ENCODE measurements at places on chromosomes 3 and 15.

DNA sequence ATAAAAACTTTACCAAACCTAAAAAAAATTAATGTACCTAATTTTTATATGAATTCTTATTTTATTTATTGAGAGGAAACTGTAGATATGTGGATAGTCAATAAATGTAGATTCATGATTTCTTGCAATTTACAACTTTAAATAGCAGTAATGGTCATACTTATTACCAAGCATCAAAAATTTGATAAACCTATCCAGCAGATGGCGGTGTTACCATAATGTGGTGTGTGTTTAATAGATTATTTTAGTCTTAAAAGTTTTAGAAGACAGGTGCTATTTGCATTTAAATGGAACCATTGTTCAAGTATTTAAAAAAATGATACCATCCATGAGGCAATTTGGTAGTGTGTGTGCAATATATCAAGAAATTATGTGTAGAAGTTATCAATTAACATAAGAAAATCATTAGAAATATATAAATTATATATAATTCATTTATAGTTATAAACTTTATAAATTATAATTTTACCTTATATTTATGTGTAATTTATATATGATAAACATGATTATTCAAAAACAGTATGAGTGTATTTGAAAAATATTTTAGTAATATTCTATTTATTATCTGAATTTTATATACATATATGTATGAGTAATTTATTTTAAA is 176.0 kb upstream of the BCHE start:
- peak; percentile 16 for DNase-seq

GRCh38 chr15:86892774-86893449 is 813.2 kb downstream of the AGBL1 start:
- DNase-seq: no peak

DNA sequence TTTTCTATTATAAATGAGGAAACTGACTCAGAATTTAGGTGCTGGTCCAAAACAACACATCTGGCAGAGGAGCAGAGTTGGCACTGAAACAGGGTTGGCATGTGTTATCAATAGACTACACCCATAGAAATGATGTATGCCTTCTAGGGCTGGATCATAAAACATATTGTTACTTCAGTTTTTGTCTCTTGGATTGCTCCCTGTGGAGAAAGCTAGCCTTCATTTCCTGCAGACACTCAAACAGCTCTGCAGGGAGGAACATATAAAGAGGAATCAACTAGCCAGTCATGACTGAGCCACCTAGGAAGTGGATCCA is 507 bp upstream of the MRPL3 start:
- DNase-seq: no peak

- no peak for DNase-seq
Observed at GRCh38 chr15:64856429-64857145, 14.9 kb downstream of the PLEKHO2 start.

- no peak for DNase-seq
Observed at GRCh38 chr3:149723781-149724180, 28.5 kb downstream of the COMMD2 start.

- peak; percentile 23 for DNase-seq
Observed at GRCh38 chr3:142863010-142863817, 25.7 kb downstream of the PCOLCE2 start.

GRCh38 chr15:48324949-48325348 is 6.3 kb upstream of the DUT start:
- DNase-seq: no peak

- DNase-seq: no peak
Observed at GRCh38 chr15:70602281-70602680, 161.1 kb downstream of the UACA start.

- DNase-seq: peak; percentile 62
Observed at GRCh38 chr3:42683875-42684598, 1.3 kb upstream of the KLHL40 start.

- no peak for DNase-seq
Observed at GRCh38 chr3:164459521-164460151, 618.7 kb downstream of the SI start.

DNA sequence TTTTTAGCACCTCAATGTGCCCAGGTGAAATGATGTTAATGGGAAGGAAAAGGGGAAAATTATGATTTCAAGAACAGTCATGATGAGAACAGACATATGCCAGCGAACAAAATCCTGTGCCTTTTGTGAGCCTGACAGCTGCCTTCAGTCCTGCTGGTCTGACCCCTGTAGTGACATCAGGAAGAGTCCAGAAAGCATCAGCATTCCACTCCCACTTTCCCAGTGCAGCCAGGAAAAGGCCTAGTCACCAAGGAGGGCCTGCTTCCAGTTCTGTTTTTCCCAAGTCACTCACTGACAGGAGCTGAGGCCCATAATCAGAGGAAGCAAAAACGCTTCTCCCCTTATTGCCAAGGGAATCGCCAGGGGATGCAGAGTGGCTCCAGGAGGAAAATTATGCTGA is 218.4 kb downstream of the ABHD5 start:
- no peak for DNase-seq

- DNase-seq: no peak
Observed at GRCh38 chr15:81334768-81335435, 11.0 kb upstream of the STARD5 start.

DNA sequence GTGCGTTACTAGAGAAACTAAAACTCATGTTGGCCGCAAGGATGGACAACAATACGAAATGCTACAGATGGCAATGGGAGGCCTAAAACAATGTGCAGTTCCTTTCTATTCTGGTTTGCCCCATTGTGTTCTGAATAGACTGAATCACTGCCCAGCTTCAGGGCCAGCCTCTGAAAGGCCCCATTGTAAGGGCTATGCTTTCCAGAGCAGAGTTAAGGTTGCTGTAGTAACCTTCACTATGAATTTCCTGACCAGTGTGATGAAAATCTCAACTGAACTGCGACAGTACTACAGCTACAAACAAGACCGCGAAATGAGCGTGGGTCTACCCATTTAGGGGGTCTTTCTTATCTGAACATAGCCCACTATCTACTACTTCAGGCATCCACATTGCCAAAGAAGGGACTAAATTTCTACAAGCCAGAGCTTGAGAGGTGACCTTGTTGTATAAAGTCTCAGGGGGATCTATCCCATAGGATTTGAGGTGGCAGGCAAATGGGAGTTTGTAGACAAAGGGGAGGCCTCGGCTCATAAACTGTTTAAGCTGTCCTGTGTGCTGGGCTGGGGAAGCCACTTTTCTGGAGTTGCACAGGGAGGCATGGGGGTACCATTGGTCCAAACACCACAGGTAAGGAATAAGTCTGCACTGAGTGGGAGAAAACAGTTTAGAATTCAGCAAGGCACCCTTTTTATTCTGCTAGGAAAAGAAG is 80.1 kb downstream of the MYO1E start:
- no peak for DNase-seq

- no peak for DNase-seq
Observed at GRCh38 chr3:34073111-34073510, 274.7 kb downstream of the PDCD6IP start.

GRCh38 chr3:39569095-39569494 is 101.6 kb downstream of the MOBP start:
- DNase-seq: no peak

- DNase-seq: no peak
Observed at GRCh38 chr15:29988701-29989100, 94.1 kb upstream of the GOLGA8J start.

DNA sequence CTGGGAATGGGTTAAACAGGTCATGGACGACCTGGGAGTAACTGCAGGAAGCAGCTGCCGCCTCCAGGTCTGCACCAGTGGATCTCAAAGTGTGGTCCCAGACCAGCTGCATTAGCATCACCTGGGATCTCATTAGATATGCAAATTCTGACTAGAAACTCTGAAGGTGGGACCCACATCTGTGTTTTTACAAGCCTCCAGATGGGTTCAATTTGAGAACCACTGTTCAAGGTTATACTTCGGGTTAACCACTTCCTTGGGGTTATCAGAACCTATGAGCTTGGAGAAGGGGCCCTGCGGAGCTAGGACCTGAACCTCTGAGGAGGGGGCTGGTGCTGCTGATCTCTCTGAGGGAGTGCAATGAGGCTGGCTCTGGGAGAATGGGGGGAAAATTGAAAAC is 324.8 kb upstream of the CTDSPL start:
- no peak for DNase-seq

GRCh38 chr3:2513986-2514385 is 415.3 kb downstream of the CNTN4 start:
- DNase-seq: no peak

GRCh38 chr3:11915621-11916424 is 69.1 kb upstream of the TAMM41 start:
- DNase-seq: no peak

- DNase-seq: no peak
Observed at GRCh38 chr3:112718967-112719366, 78.0 kb upstream of the CCDC80 start.

GRCh38 chr3:61847784-61848462 is 286.6 kb downstream of the PTPRG start:
- DNase-seq: peak; percentile 31

GRCh38 chr3:194739498-194740284 is 54.0 kb downstream of the FAM43A start:
- DNase-seq: no peak

DNA sequence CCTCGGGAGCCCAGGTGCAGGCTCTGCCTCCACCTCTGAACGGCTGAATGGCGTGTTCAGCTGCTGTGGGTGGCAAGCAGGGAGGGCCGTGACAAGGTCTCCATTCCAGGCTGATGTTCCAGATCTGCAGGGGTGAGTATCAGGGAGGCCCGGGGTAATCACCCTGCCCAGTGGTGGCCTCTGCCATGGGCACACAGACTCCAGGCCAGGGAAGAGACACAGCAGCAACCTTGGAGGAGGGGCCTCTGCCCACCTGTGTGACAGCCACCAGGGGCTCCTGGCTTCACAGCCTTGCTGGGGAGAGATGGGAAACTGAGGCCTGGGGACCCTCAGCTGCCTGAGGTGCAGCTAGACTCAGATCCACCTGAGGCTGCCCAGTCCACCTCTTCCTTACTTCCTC is 25.6 kb upstream of the ACAD9 start:
- DNase-seq: no peak

DNA sequence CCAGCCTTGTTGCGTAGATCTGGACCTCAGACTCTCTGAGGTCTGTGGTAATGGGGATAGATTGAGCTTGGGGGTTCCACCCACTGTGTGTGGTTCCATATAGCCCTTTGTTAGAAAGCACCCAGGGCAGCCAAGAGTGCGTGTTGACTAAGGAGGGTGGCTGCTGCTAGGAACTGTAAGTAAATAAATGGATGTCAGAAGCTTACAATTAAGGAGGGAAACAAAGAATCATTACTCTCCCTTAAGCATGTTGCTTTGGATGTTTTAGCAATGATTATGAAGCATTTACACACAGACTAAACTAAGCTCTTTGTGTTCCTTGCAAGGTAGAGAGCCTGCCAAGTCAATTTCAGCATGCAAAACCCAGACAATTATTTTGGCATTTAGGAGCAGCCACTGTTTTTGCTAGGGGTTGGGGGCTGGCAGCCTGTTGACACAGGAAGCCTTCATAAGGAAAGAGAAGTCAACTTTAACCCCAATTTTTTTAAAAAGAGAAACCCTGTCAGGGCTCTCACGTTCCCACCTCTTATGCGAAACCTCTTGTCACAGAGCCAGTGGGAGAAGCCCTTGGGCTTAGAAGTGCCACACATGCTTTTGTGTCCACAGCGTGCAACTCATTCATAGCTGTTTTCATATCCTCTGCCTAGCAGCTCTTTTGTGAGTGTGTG is 127.8 kb downstream of the CMSS1 start:
- DNase-seq: no peak

DNA sequence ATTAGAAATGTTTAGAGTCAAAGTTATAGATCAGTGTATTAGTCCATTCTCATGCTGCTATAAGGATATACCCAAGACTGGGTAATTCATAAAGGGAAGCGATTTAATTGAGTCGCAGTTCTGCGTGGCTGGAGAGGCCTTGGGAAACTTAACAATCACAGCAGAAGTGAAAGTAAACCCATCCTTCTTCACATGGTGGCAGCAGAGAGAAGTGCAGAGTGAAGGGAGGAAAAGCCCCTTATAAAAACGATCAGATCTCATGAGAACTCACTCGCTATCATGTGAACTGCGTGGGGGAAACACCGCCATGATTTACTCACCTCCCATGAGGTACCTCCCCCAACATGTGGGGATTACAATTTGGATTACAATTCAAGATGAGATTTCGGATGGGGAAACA is 871.5 kb downstream of the DIPK2A start:
- DNase-seq: no peak

- no peak for DNase-seq
Observed at GRCh38 chr3:14179114-14179465, 473 bp downstream of the LSM3 start.

DNA sequence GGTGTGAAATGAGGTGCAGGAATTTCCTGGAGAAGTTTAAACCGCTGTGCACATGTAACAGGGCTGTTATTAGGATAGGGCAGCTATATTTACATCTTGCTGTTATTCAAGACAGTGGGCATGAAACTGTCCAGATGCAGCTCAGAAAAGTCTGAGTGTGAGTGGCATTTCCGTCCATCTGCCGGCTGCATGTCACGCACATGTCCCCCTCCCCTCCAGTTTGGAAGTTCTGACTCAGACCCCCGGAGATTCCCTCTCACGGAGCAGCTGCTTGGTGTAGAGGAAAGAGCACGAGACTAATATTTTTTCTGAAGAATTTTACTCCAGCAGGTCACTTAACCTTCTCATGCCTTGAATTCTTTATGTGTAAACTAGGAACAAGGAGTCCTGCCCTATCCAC is 69.8 kb downstream of the FEM1B start:
- no peak for DNase-seq

GRCh38 chr15:80831606-80832224 is 52.5 kb downstream of the CEMIP start:
- DNase-seq: no peak

DNA sequence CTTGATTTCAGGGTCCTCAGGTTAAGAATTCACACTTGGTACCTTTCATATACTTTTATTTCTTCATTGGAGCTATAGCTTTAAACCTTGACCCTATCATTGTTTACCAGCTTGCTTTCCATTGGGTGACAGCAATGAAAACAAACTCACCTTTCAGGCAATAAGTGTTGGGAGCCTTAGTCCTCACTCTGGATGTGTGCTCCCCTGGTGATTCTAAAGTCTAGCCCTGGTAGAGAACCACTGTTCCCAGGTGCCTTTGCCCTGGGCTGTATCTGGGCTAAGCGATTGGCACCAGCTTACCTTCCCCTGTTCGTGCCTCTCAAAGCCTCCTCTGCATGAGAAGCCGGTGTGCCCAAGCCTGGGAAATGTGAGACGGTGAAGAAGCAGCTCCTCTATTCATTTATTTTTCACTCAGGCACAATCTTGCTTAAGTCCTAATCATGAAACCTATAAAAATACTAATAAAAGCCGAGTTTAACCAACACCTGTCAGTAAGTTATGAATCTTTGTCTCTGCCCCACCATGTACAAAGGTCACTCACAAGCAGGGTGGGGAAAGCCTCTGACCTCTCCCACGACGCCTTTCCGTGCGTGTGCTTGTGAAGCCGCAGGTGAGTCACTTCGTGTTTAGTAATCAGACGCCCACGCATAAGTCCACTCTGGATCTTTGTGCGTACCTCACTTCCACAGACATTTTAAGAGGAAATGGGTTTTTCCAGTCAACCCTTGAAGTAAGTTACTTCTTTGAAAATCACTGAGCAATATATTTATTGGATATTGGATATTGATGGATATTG is 12.8 kb upstream of the ARRDC4 start:
- DNase-seq: no peak
